Cardiac atrium fibroblast (primary cell): ENCODE measurements at places on chromosomes 13 and 19. TPM values are rescaled to one million over a fixed set of nuclear protein-coding genes. Genes with fewer than 3 reads are reported as not detected.

The ATP4B gene
- not detected in 2 replicates for total RNA-seq

The ZNF536 gene
- total RNA-seq = not detected in 2 replicates

The GGACT gene
- 5.8 and 7.0 TPM in 2 replicates for total RNA-seq

The B3GNT8 gene
- 1.8 and 7.6 TPM in 2 replicates for total RNA-seq

The TJP3 gene
- not detected in 2 replicates for total RNA-seq

The FPR1 gene
- total RNA-seq = 0.18 TPM in 1 of 2 replicates, not detected in the other

The KLF12 gene
- total RNA-seq = 7.8 and 8.3 TPM in 2 replicates

The KCNC3 gene
- total RNA-seq = 0.16 and 0.90 TPM in 2 replicates

The TUBA3C gene
- not detected in 2 replicates for total RNA-seq

The TMEM255B gene
- total RNA-seq = 1.1 and 5.0 TPM in 2 replicates

The FGF21 gene
- total RNA-seq = not detected in 2 replicates

The APC2 gene
- 0.16 TPM in 1 of 2 replicates, not detected in the other for total RNA-seq

The CRTC1 gene
- total RNA-seq = 2.0 and 3.4 TPM in 2 replicates

The NOSIP gene
- total RNA-seq = 56.3 and 65.0 TPM in 2 replicates

The URAD gene
- not detected in 2 replicates for total RNA-seq

The CEACAM4 gene
- total RNA-seq = not detected in 2 replicates

The ZNF550 gene
- total RNA-seq = 10.1 and 12.8 TPM in 2 replicates

The IFI30 gene
- total RNA-seq = 13.1 and 26.9 TPM in 2 replicates
